GM04503 (cell line): ENCODE measurements at places on chromosomes 11 and 22.

DNA sequence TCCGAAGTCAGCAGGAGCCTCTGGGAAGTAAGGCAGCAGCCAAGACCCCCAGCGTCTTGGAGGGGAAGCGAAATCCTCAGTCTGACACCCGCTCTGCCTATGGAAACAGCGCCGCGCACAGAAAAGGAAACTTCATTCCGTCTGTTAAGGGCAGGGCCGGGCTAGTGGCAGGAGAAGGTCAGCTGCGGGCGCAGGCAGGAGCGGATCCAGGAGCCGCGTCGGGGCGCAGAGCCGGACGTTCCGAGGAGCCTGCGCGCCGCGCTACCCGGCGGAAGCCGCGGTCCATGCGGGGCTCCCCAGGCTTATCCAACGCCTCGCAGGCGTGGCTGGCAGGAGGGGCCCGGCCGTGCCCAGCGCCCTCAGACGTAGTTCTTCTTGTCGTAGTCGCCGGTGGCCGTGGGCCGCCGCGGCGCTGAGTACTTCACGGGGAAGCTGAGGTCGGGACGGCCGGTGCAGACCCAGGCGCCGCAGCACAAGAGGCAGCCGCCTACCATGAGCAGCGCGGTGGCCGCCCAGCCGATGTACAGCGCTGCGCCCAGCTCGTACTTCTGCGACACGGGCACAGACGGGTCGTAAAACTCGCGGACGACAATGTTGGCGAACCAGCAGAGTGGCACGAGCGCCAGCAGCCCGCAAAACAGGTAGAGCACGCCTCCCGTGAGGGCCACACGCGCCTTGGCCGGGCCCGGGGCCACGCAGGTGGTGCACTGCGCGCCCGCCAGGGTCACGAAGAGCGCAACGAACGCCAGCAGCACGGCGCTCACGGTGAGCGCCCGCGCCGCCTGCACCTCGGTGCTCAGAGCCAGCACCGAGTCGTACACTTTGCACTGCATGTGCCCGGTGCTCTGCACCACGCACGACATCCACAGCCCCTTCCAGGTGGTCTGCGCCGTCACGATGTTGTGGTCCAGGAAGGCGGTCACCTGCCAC, 705 bp downstream of the CLDN5 start:
- DNase-seq = no peak

GRCh38 chr11:120688163-120688562, 176.6 kb downstream of the GRIK4 start:
- no peak for DNase-seq

GRCh38 chr22:49636649-49637048, 191.0 kb downstream of the BRD1 start:
- DNase-seq = no peak

DNA sequence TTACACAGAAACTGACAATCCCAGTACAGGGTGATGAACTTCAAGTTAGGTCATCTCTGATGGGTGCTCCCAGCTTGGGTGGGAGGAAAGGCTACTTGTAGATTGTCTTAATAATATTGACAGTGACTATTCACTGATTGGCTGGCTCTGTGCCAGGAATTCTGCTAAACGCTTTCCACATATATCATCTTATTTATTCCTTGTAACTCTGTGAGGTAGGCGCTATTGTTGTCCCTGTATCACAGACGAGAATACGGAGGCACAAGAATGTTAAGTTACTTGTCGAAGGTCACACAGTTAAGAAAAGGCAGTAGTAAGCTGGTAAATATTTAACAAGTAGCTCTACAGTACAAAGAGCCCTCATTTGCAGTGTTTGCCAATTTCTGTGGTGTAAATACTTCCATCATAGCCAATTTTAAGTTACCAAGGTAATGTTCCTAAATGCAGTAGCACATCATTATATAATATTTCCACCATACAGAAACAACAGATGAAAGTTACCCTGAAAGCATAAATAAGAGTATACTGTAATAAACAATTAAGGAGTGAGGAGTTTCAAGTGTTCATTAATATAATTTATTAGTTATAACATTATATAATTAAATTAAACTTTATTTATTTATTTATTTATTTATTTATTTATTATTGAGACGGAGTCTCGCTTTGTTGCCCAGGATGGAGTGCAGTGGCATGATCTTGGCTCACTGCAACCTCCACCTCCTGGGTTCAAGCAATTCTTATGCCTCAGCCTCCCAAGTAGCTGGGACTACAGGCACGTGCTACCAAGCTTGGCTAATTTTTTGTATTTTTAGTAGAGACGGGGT, 11.5 kb upstream of the TIMP3 start:
- no peak for DNase-seq

DNA sequence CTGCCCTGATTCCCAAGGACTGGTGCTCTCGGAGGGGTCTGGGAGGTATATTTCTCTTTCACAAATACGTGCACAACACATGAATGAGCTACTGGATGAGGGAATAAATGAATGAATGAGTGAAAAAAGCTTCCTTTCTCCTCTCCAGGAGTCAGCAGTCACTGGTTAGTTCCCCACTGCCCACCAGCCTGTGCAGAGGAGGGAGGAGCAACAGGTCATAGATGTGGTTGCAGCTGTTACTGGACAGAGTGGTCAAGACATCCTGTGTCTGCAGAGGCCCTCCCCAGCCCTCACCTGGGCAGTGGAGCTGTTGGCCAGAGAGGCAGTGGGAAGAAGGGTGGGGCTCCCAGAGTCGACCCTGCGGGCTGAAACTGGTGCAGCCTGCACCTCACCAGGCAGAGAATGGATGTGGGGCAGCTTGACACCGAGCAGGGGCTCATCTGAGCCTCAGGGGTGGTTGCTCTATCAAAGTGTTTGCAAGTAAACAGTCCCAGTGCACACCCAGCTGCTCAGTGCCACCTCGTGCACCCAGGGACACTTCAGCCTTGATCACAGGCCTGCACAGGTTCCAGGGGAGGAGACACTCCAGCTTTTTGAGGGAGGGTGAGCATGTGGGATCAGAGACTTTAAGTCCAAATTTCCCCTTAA, 1.4 kb upstream of the VPREB1 start:
- no peak for DNase-seq

GRCh38 chr22:21642584-21643448, 714 bp downstream of the SDF2L1 start:
- DNase-seq = no peak

GRCh38 chr11:131511794-131512193, 141.4 kb downstream of the NTM start:
- DNase-seq = no peak

DNA sequence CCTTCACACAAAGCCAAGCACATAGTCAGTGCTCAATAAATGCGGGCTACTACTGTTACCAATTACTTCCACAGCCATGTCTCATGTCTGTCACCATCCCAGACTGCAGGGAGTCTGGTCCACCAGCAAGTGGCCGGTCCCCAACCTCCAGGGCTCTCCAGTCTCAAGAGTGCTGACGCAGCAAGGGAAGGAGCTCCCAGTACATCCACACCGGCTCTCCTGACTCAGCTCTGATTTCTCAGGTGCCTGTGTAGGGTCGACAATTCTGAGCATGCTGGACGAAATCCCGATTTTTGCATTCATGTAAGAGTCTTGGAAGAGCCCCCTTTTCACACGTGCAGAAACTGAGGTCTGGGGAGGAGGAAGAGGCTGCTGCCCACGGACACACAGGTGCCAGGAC, 10.3 kb upstream of the NEFH start:
- no peak for DNase-seq

GRCh38 chr11:89535221-89535620, 44.0 kb upstream of the NOX4 start:
- no peak for DNase-seq

GRCh38 chr22:48796310-48797015, 1031.2 kb downstream of the BRD1 start:
- DNase-seq = no peak

DNA sequence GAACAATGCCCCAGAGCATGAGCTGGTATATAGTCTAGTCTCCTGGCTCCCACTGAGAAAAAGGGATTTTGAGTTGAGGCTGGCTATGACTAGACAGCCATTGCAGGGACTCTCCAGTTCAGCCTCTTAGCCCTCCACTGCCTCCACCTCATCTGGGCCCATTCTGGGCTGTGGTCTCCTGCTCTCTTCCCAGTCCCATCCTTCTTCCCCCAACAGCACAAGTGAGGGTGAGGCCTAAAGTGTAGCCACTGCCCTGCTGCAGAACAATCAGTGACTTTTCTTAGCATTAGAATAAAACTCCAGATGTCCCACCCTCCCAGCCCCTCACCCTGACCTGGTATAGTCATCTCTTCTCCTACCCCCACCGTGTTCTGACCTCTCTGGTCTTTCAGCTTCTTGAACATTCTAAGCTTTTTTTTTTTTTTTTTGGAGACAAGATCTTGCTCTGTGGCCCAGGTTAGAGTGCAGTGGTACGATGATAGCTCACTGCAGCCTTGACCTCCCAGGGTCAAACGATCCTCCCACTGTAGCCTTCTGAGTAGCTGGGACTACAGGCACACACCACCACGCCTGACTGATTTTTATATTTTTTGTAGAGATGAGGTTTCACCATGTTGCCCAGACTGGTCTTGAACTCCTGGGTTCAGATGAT, 4.3 kb downstream of the MED15 start:
- no peak for DNase-seq

DNA sequence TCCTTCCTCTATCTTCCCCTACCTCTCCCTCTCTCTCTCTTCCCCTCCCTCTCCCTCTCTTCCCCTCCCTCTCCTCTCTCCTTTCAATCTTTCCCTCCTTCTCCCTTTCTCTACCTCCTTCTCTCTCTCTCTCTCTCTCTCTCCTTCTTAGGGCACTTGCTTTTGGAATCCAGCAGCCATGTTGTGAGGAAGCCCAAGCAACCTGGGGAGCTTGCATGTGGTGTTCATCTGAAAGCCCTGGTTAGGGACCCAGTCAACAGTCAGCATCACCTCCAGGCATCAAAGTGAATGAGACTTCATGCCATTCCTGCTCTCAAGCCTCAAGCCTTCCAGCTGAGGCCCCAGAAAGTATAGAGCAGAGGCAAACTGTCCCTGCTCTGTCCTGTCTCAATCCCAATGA, 65.6 kb upstream of the SHISAL1 start:
- DNase-seq = no peak

DNA sequence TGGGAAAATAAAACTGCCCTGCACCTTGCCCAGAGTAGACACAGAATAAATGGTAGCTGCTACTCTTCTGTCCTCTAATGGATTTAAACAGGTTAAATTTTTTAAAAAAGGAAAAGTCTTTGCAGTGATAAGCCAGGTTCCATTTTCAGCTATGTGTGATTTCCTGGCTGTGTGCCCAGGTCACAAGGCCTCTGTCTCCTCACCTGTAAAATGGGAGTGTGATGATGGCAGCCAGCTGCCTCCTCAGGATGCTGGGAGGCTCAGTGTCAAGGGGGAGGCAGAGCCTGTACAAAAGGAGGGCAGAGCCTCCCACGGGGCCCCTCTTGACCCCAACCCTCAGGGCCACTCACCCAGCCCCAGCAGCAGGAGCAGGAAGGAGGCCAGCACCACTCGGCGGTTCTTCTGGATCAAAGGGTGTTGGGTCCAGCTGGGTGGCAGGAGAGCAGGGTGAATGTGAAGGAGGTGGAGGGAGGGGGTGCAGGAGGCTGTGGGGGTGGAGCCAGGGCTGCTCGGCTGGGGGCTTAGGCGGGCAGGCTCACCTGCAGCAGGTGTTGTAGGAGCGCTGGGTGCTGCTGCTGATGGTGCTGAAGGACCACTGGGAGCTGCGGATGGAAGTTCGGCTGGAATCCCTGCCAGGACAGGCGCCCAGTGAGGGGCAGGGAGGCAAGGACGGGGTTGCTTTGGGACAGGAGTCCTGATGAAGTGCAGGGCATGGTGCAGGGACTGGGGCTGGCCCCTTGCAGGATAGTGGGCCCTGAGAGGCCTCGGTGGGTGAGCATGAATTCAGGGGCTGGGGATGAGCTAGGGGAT, 1.9 kb downstream of the TMEM134 start:
- no peak for DNase-seq
